ENCODE measurements at places on chromosomes 12 and 14. TPM values are rescaled to one million over a fixed set of nuclear protein-coding genes. Genes with fewer than 3 reads are reported as not detected.

Gene BDKRB1
- total RNA-seq: 0.78 TPM

Gene MPHOSPH9
- total RNA-seq: 39.8 TPM

Gene NID2
- total RNA-seq: 115 TPM

Gene KRT78
- not detected for total RNA-seq

Gene CCDC38
- total RNA-seq: not detected

Data from thyroid gland (tissue), 4 donors.